ENCODE measurements at places on chromosomes 1 and 21.
A peak's percentile ranks its signal among the peaks of the same experiment; 100 is the strongest.

DNA sequence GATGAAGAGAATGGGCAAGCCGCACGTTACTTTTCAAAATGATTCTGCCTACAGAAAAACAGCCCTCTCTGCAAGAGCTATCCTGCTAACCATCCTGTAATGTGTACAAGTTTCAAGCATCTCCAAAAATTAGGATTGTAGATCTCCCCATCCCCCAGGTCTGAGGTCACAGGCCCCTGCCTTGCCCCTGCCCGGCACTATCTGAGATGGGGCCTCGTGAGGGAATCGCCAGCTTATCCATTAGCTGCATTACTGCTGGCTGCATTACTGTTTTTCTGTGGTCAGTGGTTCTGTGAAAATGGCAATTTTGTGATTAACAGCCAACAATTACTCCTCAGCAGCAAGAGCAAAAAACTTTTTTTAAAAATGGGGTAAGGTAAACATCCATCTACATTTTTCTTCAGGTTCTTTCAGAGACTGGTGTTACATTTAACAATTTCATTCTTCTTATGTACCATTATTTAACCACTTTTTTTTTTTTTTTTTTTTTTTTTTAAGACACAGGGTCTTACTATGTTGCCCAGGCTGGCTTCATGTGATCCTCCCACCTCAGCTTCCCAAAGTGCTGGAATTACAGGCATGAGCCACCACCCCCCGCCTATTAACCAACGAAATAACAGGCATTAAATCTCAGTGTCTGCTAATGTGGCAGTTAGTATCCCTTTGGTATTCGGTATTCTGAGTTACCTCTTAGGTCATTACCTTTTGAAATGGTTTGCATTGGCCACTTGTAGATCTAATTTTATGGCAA, 83.8 kb downstream of the MRPL37 start:
- no peak for DNase-seq
- no peak overlapping the region for H3K27ac ChIP-seq
- no peak overlapping the region for H3K4me3 ChIP-seq

DNA sequence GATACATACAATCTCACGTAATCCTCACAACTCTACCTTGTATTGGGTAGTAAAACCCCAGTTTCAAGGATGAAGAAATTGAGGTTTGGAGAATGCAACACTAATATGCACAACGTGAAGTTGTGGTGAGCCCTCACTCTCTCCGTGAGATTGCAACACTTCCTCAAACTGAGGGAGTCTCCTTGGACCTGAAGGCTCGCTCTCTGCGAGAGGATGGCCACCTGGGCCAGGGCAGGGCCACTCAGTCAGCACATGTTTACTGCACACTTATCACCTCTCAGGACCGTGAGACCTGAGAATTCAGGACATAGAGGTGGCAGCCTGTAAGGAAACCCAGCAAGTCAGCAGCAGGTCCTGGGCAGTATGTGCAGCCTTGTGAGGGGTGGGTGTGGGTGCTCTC, 8.7 kb downstream of the SH3BP5L start:
- DNase-seq: no peak
- H3K27me3 ChIP-seq: no peaks in the 10 kb centered on the region
- no peaks in the 10 kb centered on the region for H3K4me1 ChIP-seq
- H3K27ac ChIP-seq: no peak overlapping the region

- H3K27me3 ChIP-seq: no peaks in the 10 kb centered on the region
- no peaks in the 10 kb centered on the region for H3K36me3 ChIP-seq
- no peak overlapping the region for H3K4me3 ChIP-seq
- H3K27ac ChIP-seq: no peak overlapping the region
- H3K4me1 ChIP-seq: no peaks in the 10 kb centered on the region
- peak; percentile 44 for DNase-seq
Observed at GRCh38 chr1:156833603-156834002, 17.0 kb upstream of the SH2D2A start.

DNA sequence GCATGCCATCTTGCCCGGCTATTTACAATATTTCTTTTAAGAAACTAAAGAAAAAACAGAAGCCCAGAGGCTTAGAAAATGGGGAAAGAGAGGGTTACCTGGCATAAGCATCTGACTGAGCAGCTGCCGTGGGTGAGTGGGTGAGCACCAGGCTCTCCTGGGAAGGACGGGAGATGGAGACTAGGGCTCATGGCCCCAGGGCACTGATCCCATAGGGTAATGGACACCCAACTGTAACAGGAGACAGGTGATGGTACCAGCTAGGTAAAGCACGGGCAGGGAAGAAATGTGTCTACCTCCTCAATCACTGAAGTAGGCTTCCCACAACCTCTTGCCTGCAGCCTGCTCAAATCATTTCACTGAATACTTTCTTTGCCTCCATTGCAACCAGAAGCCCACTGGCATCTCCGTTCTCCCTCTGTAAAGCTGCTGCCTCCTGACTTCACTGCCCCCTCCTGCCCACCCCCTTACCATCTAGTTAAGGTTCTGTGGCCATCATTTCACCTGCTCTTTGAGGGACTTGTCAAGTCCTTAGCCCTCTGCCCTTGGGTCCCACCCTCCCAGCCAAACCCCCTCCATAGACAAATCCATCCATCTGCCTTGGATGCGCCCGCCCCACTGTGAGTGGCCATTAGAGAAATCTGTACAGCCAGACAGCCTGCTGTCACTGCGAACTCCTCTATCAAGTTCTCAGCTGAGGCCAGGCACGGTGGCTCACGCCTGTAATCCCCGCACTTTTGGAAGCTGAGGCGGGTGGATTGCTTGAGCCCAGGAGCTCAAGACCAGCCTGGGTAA, 6.2 kb downstream of the TMEM125 start:
- no peak for DNase-seq
- H3K4me3 ChIP-seq: no peak overlapping the region
- peaks cover 8% of the 10 kb centered on the region for H3K4me1 ChIP-seq
- no peak overlapping the region for H3K27ac ChIP-seq
- no peaks in the 10 kb centered on the region for H3K36me3 ChIP-seq

DNA sequence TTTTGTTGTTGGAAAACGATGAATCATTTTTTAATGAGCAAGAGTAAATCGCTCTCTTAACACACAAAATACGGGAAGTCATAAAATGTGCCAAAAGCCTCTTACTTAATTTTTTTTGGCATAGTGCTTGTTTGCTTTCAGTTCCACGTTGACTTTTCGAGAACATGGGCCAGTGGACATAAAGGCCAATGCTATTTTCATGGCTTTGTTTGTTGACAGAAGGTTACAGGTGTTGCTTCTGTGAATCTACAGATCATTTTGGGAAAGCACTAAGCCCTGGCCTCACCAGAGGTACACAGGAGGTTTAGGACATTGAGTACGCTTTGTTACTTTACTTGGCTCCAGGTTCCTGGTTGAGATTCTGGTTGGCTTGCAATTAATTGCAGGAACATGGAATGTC, 199.4 kb upstream of the HMCN1 start:
- H3K27me3 ChIP-seq: no peaks in the 10 kb centered on the region
- H3K36me3 ChIP-seq: no peaks in the 10 kb centered on the region
- no peaks in the 10 kb centered on the region for H3K4me1 ChIP-seq
- no peak for DNase-seq

- H3K4me3 ChIP-seq: no peak overlapping the region
- no peak overlapping the region for H3K27ac ChIP-seq
- H3K27me3 ChIP-seq: no peaks in the 10 kb centered on the region
- no peaks in the 10 kb centered on the region for H3K4me1 ChIP-seq
Observed at GRCh38 chr1:161071886-161072371, 2.2 kb upstream of the ARHGAP30 start.

DNA sequence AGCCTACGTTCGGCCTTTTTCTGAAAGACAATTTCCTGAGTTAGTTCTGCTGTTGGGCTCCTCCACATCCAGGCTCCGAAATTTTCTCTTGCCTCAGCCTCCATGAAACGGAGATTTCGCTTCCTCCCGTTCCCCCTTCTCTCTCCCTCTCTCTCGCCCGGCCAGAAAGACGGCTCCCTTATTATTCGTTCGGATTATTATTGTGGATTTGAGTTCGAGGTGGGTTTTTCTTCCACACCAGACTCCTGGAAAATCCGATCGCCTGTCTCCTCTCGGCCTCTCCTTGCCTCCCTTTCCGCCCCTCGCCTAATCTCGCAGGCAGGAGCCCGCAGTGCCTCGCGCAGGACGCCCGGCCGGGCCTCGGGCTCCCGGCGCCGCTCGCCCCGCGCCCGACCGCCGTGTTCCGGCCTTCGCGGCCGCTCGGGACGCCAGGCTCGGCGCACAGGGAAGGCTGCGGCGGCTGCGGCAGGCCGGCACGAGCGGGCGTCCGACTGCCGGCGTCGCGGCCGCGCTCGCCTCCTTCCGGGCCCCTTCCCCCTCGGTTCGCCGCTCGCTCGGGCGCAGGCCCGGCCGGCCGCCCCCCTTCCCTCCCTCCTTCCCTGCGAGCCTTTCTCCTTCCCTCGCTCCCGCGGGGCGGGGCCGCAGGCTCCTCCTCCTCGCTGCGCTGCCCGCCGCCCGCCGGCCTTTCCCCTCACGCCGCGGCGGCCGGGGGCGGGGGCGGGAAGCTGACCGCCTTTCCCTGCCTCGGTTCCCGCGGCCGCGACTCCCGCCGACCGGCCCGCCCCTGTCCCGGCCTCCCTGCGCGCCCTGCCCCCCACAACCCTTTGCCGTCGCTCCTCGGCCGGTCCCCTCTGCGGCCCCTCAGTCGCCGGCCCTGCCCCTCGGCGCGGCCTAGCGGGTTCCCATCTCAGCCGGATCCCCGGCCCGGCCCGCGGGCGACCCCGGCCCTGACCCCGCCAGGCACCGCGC, at the start of gene ARHGEF11:
TSS of gene ARHGEF11 (minus strand) at position 493 of the 969 bp plus-strand sequence. CDS start 1,412 bp downstream, outside the sequence.
- no peaks in the 10 kb centered on the region for H3K27me3 ChIP-seq
- DNase-seq: peak; percentile 92
- peak within 1 kb of the TSS; percentile 63 for H3K4me3 ChIP-seq
- peaks cover 30% of the 10 kb centered on the region for H3K4me1 ChIP-seq

- no peak overlapping the region for H3K27ac ChIP-seq
- DNase-seq: no peak
- H3K4me1 ChIP-seq: peaks cover 18% of the 10 kb centered on the region
- no peak overlapping the region for H3K4me3 ChIP-seq
Observed at GRCh38 chr1:1233567-1233892, 1.5 kb downstream of the B3GALT6 start.

DNA sequence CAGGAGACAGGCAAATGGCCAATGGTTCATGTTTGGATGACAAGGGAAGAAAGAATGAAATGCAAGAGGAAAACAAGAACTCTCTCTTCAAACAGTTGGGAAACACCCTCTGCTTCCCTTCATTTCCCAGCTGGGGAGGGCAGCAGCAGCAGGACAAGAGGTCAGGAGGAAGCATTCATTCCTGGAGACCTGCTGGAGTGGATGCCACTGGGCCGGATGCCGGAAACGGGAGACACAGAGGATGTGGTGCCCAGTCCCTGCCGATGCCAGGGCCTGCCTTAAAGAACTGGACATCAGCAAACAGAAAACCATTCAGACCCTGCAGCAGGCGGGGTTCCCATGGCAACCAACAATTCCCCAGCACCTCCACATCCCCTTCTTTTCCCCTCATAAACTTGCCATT, 102.3 kb upstream of the ZNF648 start:
- no peaks in the 10 kb centered on the region for H3K36me3 ChIP-seq
- no peak overlapping the region for H3K4me3 ChIP-seq
- H3K4me1 ChIP-seq: peaks cover 8% of the 10 kb centered on the region
- H3K27me3 ChIP-seq: no peaks in the 10 kb centered on the region
- H3K27ac ChIP-seq: no peak overlapping the region

- peaks cover 15% of the 10 kb centered on the region for H3K4me1 ChIP-seq
- DNase-seq: peak; percentile 28
- H3K36me3 ChIP-seq: no peaks in the 10 kb centered on the region
- H3K27ac ChIP-seq: peak overlapping the region; percentile 93
- peak overlapping the region; percentile 97 for H3K4me3 ChIP-seq
- no peaks in the 10 kb centered on the region for H3K27me3 ChIP-seq
Observed at GRCh38 chr1:53944469-53945182, 873 bp downstream of the IFT25 start.

DNA sequence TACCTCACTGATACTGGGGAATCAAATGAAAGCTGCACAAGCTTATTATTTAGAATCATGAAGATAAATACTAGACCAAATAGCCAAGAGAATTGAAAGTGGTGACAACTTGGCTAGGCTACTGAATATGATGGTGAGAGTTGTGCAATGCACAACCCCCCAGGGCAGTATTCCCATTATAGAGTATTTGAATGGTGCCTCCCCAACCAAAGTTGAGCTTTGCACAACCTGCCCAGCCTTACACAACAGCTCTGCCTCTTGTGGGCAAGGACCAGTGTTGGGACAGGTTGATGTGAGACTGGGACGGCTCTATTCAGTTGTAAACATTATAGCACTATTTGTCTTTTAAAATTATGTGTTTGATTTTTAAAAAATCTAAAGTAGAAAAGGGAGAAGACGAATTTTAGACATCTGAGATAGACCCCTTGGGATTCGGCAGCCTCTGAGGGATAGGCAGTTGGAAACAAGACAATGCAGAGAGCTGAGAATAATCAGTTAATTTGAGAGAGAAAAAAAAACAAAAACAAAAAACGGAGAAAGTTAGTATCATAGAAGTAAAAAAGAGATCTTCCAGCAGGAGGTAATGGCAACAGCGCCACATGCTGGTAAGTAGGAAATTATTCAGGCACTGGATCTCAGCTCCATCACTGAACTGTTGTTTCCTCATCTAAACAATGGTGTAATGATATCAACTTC, 91.0 kb upstream of the KCNA3 start:
- no peaks in the 10 kb centered on the region for H3K27me3 ChIP-seq
- no peak overlapping the region for H3K4me3 ChIP-seq
- DNase-seq: peak; percentile 57

- H3K27me3 ChIP-seq: no peaks in the 10 kb centered on the region
- H3K27ac ChIP-seq: no peak overlapping the region
- no peak overlapping the region for H3K4me3 ChIP-seq
Observed at GRCh38 chr1:58745666-58746065, 38.2 kb downstream of the JUN start.

GRCh38 chr1:235077571-235078479, 50.8 kb downstream of the TOMM20 start:
- H3K36me3 ChIP-seq: no peaks in the 10 kb centered on the region
- H3K27ac ChIP-seq: peak overlapping the region; percentile 68
- H3K27me3 ChIP-seq: no peaks in the 10 kb centered on the region
- H3K4me3 ChIP-seq: no peak overlapping the region

DNA sequence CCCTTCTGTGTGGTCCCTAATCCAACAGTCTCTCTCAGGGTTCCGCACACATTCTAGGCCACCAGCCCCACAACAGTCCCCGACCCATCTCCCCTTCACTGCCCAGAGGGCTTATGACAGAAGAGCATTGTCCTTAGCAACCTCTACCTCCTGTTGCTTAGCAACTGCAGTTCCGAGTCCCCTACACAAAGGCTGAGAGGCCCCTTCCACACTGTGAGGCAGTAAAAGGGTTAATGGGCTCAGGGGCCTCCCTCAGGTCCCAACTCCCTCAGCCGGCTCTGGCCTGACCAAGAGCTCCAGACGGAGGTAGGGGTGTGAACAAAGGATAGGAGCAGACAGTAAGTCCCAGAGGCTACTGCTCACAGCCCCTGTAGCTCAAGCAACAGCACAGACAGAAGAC, 4.3 kb downstream of the IGSF9 start:
- no peak overlapping the region for H3K27ac ChIP-seq
- no peak overlapping the region for H3K4me3 ChIP-seq
- no peaks in the 10 kb centered on the region for H3K36me3 ChIP-seq
- no peak for DNase-seq
- no peaks in the 10 kb centered on the region for H3K27me3 ChIP-seq

GRCh38 chr1:91604632-91605031, 104.0 kb downstream of the CDC7 start:
- no peak for DNase-seq
- H3K36me3 ChIP-seq: no peaks in the 10 kb centered on the region
- no peak overlapping the region for H3K4me3 ChIP-seq
- no peaks in the 10 kb centered on the region for H3K27me3 ChIP-seq
- H3K4me1 ChIP-seq: no peaks in the 10 kb centered on the region

GRCh38 chr1:200062143-200062542, 34.6 kb downstream of the NR5A2 start:
- H3K4me3 ChIP-seq: no peak overlapping the region
- no peaks in the 10 kb centered on the region for H3K36me3 ChIP-seq
- no peak for DNase-seq
- no peaks in the 10 kb centered on the region for H3K4me1 ChIP-seq
- no peak overlapping the region for H3K27ac ChIP-seq

All from testis (tissue), 5 donors.